ENCODE measurements at places on chromosomes 5 and 9.
A peak's percentile ranks its signal among the peaks of the same experiment; 100 is the strongest.

- DNase-seq = no peak
Observed at GRCh38 chr5:135811007-135811406, 23.5 kb upstream of the SLC25A48 start.

DNA sequence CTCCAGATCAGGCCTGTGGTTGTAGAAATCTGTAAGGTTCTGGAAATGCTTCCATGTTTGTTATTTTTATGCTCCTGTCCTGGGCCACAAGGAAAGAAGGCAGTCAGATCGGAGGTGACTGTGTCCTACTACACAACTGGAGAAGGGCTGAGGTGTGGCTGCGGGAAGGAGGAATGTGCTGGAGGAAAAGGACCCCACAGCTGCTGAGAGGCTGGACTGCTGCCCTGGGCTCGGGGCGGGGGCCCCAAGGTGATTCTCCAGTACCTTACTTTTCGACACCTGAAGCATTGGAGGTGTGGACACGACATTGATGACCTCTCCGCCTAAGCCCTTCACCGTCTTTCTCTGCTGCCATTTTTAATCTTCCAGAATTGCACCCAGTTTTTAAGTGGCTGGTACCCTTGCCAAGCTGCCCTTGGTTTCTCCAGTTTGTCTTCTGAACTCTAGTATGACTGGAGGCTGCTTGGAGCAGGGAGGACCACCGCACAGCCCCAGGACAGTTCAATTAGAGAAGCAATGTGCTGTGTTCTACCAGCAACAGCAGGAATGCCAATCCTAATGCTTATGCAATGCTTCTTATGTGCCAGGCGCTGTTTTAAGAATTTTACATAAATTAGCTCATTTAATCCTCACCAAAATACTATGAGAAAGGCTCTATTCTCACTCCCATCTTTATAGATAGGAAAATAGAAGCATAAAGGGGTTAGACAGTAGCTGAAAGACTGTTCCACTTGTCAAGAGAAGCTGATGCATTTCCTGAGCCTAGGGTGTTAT is 13.5 kb upstream of the ANKRD33B start:
- no peak for DNase-seq

DNA sequence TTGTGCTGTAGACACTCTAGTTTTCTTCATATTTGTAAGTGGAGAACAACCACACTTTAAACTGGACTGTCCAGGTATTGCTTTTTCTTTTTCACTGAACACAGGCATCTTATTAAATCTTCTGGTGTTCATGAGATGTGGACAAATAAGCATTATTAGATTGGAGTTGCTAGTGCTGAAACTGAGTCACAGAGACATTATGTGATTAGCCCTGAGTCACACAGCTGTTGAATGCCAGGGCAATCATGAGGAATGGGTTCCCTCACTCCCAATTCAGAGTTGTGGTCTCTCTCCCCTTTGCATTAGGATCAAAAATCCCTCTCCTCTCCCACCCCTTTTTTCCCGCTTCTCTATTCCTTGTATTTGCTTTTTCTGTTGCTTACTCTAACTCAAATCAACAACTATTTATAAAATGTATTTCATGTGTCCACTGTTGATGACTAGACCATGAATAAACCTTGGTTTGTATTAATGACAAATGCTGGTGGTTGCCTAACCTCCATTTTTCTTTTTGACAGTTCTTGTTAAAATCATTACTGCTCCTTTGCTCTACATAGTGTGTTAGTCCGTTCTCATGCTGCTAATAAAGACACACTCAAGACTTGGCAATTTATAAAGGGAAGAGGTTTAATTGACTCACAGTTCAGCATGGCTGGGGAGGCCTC is 738.2 kb downstream of the BRINP1 start:
- no peak for DNase-seq

DNA sequence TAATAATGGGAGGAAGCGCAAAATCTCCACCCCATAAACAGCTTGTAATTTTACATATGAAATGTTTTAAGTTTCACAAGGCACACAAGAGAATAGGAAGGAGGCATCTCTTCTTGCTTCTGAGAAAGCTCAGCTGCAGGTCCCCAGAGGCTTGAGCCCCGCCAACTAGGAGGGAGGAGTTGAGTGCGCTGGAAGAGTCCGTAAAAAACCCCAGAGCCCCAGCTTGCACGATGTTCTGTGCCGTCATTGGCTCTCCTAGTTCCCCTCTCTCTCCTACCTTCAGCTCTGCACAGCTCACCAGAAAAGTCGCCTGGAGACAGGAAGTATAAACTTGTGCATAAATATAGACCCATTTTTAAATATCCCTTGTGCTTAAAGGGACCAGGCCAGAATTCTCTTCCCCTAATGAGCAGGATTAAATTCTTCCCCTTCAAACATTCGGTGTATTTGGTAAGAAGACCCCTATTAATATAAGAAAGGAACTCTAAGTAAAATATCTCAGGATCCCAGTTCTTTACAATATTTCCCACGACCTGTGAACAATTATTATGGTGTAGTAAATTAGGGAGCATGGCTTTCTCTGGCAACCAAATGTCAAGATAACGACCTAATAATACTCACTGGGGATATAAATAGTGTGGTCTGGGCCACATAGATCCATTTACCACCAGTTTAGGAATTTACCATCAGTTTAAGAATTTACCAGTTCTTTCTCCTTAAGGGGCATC is 13.7 kb downstream of the GLRX start:
- DNase-seq = peak; percentile 71

DNA sequence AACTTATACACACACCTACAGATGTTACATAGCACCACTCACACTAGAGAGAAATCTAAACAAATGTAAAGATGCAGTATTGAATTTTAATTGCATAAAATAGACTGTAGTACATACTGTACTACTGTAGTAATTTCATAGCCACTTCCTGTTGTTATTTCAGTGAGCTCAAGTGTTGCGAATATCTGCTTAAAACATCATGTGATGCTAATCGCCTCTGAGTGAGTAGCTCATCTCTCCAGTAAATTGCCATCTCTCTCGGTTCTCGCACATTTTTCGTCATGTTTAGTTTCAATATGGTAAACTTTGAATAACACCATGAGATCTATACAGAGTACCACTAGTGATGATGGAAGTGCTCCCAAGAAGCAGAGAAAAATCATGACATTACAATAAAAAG is 22.0 kb upstream of the ARHGEF28 start:
- DNase-seq = peak; percentile 8

DNA sequence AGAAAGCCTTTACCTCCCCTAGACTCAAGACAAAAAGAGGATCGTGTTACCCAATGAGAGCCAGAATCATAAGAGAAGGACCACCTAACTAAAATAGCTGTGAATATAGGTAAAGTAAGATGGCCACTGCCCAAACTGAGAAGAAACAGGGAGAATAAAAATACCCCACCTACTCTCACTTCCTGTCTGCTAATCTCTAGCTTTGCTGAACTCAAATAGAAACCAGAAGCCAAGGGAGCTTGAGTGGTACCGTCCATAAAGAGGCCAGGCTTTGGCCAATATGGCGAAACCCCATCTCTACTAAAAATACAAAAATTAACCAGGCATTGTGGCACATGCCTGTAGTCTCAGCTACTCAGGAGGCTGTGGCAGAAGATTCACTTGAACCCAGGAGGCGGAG is 123.0 kb upstream of the FST start:
- no peak for DNase-seq
